ENCODE measurements at places on chromosomes 2 and 18. TPM values are rescaled to one million over a fixed set of nuclear protein-coding genes. Genes with fewer than 3 reads are reported as not detected.

GRCh38 chr2:137912371-137912770, 51.9 kb upstream of the HNMT start:
- DNase-seq, result no peak

DNA sequence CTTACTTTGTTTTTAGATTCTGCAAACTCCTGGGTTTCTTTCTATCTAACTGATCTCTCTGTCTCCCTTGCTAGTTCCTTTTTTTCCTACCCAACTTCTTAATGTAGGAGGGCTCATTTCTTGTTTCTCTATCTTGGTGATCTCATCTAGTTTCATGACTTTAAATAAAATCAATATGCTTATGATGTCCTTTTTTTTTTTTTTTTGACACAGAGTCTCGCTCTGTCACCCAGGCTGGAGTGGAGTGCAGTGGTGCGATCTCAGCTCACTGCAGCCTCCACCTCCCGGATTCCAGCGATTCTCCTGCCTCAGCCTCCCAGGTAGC, 42.2 kb upstream of the IL1RL1 start:
- DNase-seq, result no peak

ANKRD62 gene
- total RNA-seq, result not detected

CRYGC gene
- total RNA-seq, result not detected

DNA sequence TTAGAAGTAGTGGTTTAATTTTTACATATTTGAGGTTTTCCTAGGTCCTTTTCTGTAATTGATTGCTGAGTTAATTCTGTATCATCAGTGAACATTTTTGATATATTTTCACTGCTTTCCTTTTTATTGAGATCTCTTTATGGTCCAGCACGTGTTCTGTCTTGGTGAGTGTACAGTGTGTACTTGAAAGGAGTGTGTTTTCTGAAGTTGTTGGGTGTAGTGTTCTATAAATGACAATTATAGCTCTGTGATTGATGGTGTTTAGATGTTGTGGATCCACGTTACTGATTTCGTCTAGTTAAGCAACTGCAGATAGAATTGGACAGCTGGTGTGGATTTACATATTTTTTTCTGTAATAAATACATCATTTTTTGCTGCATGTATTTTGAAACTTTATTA, 32.7 kb downstream of the AGFG1 start:
- DNase-seq, result no peak

HTR2B gene
- not detected for total RNA-seq

CAVIN2 gene
- total RNA-seq, result not detected

- DNase-seq, result peak; percentile 10
Observed at GRCh38 chr2:232838406-232838874, 31.6 kb upstream of the SNORC start.

DNA sequence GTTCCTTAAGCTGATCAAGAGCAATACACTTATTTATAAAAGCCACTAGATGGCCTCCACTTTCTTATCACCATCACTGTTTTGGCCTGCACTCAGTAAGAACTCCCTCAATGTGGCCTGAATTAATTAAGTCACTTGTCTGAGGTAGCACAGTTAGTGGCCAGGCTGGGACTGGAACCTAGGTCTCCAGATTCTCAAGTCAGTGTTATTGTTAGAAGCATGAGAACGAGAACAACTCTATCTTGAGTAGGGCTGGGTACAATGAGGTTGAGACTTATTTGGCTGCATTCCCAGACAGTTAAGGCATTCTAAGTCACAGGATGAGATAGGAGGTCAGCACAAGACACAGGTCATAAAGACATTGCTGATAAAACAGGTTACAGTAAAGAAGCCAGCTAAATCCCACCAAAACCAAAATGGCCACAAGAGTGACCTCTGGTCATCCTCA, 115.8 kb downstream of the SS18 start:
- DNase-seq, result no peak

CLEC4F gene
- total RNA-seq, result not detected

GRCh38 chr2:108994178-108994577, 5.2 kb upstream of the EDAR start:
- DNase-seq, result no peak

DNA sequence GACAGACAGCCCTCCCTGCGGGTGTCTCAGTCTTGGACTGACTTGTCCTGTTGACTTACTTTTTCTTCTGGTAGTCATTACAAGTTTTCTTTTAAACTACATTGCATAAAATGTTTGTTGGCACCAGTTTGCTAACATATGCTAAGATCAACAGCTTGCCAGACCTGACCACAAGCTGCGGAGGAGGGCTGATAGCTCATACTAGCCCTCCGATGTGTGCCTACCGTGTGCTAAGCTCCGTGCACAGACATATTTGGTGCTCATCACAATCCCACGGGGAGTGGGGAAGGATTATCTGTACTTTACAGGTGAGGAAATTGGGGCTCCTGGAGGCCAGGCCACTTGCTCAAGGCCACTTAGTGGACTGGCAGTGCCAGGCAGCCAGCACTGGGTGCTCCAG, 72.8 kb upstream of the YPEL5 start:
- no peak for DNase-seq

GRCh38 chr2:42129947-42130346, 39.2 kb upstream of the EML4 start:
- no peak for DNase-seq

GRCh38 chr2:54999182-54999581, 51.1 kb downstream of the RTN4 start:
- no peak for DNase-seq

STK17B gene
- 293 TPM for total RNA-seq

KCNJ3 gene
- not detected for total RNA-seq

DNA sequence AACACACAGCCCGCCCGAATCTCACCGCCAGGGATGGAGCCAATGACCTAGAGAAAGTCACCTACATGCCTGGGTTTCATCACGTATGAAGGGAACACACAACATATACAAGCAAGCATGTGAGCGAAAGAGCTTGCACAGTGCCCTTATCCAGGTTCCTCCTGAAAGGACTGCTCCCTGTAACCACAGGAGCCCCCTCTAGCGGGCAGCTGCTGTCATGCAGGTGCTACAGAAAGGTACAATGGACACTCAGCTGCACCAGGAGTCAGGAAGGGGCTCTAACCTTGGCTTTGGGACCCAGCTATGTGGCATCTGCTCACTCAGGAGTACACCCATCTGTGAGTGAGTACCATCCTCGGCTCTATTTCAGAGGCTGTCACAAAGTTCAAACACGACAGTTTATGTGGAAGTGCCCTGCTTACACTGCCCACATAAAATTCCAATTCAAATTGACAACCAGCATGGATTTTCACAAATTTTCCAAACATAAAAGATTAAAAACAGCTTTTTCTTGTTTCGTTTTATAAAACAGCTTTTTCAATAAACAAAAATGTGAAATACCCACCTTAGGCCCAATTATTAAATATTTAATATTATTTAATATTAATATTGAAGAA, 3.5 kb downstream of the NDUFA10 start:
- peak; percentile 18 for DNase-seq

- DNase-seq, result no peak
Observed at GRCh38 chr2:159828738-159829137, 30.7 kb upstream of the CD302 start.

GRCh38 chr2:176085861-176086771, 2.4 kb upstream of the EVX2 start:
- DNase-seq, result no peak

DNA sequence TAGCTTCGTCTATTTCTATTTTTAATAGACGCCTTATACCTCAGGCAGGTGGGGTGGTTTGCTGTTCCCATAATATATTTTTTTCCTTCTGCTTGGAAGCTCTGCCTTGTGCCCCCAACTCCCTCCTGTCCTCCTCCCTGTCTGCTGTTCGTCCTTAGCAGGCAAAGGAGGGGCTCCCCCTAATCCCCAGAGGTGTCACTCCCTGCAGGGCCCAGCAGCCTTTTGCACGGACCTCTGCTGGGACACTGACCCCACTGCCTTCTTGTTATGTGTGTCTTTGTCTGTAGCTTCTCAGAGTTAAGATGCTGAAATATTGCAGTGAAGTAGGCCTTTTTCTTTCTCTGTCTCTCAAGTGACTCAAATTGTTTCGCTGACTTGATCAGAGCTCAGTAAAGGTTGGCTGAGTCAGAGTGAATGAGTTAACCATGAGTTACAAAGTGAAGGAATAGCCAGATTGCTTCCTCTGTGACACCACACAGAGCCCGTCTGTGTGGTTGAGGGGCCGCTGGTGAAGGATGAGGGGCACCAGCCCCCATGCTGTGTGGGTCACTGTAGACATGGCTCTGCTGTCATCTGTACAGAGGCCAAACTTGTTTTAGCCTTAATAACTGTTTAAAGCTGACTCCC, 47.7 kb downstream of the PRKCE start:
- no peak for DNase-seq

DNA sequence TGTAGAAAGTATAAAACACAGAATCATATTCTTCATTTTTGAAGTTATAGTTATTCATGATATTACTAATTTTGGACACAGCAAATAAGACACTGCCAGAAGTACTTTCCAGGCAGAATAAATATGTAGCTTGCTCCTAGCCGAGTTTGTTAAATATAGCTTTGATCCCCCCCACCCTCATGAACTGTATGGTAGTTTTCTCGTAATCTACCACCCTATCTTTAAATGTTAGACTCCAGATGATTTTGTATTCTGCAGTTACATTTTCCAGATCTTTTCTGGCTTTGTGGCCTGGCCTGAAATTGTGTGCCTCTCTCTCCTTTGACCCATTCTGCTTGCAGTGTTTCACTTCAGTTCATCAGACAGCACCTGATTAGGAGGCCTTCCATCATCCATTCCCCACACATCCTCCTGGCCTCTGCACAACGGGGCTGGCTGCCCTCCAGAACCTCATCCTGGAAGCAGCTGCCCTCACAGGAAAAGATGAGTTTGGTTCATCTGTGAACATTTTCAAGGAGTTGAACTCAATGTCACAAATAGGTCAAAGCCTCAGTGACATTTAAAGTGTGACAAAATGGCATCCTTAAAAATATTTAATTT, 4.7 kb upstream of the KCNJ3 start:
- no peak for DNase-seq

DNA sequence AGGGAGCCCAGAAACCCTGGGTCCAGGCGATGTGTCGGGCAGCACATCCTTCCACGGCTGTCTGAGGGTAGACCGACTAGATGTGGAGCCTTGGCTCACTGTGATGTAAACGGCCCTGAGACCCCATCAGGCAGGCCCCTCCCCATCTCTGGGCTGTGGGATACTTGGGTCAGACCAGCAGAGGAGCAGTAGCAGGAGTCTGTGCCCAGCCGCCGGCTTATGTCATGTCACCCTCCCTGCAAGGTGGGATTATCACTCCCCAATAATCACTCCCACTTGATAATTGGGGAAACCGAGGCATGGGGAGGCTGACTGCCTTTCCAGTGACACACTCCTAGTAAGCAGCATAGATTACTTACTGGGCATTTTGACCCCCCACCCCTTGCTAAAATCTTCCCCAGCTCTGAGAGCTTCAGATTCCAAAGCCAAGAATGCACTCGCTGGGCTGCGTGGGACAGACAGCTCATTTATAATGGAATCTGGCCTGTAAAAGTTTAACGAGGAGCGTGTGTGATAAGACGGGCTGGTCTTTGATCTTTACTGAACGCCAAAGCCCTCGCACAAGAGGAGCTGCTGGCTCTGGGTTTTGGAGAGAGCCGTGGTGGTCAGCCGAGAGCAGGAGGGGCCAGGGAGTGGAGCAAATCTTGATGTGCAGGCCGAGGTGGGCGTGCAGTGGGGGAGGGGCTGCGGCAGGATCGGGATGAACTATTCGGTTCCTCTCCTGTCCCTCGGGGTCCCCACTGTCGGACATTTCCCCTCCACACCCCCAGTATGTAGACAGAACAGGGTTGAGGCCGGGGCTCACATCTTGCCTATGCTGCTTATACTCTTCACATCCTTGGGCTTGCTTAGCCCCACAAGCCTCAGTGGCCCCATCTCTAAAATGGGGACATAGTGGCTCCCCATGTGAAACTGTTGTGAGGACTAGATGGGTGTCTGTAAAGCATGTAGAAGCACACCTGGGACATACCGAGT, 200.0 kb downstream of the GLI2 start:
- DNase-seq, result no peak

DNA sequence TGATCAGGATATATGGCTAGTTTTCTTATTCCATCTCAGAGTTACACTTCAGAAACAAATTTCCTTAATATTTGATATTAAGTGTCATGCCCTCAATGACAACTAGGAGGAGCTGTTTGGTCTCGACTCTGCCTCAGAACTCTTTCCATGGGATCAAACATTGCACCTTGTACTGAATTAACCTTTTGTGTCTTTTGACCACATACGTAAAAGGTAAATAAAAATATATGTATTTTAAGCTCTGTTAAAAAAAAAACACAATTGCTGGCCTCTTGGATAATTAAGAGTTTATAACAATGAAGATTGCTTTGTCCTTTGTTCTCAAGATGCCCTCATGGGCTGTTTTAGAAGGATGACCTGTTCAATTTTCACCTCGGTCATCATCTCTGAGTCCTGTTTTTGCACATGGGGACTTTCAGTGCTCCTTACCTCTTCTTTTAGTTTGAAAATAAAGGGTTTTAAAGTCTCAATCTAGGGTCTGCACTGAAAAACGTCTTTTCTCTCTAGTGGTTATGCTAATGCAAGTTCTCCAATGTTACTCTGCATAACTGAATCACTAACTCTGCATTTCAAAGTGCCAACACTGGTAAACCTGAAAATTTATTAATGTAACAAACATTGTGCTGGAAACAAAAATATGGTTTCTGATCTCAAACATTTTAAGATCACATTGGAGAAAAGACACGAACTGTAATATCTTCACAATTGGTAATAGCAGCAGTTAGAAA, 18.8 kb upstream of the FN1 start:
- DNase-seq, result no peak

NT5C1B gene
- not detected for total RNA-seq

SCYGR4 gene
- total RNA-seq, result not detected

DNA sequence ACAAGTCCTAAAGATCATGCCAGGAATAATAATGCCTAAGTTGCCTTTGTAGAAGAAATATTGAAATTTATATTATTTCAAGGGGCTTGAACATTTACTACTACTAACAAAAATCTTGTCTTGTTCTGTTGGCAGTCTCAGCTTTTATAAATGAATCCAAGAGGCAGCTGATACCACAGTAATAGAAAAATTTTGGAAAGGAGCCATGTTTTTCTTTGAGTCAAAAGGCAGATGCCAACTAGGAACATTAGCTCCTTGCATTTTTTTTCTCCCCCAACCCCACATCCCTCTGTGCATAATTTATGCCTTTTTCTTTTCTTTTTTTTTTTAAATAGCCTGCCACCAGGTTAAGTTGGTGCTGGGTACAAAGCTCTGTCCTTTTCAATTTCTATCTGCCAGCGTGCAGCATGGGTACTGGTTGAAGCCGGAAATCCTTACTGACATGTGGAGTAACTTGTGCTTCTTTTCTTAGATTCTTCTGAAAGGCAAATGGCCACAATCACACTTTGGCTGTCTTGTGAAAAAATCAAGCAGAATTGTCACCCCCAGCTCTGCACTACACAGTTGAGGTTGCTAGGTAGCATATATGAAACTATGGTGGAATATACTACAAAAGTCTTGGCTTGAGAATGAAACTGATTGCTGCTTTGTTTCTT, 98.8 kb downstream of the RHBDD1 start:
- no peak for DNase-seq
